ENCODE measurements at places on chromosomes 2 and 18.
A peak's percentile ranks its signal among the peaks of the same experiment; 100 is the strongest.

DNA sequence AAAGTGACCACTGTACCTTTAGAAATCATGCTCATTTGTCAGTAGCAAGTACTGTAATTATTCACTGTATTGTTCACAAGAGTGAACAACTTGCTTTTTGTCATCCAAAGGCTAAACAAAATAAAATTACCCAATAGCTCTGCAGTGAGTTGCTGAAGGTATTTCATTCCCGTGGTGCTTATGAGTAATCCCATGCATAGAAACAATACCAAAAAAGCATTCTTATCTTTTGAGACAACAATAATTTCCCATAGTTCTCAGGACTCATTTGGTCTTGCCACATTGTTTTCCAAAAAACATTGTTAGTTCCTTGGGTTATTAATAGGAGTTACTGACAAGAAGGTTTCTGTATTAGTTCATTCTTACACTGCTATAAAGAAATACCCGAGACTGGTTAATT lies 503.2 kb upstream of the FAM98A start:
- no peak for DNase-seq

DNA sequence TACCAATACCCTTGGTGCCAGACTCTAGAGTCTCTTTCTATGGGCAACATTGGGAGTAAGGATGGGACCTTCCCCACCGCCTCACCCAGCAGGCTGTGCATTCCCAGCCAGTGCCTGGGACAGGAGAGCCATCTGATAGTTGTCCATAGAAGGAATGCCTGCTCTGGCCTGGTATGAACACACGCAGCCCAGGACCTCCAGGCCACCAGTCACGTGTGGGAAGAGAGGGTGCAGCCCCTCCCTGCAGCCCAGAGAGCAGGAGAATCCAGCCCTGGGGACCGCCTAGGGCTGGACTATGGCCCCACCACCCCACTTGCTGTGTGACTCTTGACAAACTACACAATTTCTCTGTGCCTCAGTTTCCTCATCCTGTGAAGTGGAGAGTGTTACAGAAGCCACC lies 52.5 kb upstream of the ID2 start:
- peak; percentile 43 for DNase-seq

- no peak for DNase-seq
Observed at GRCh38 chr2:7011356-7012083, 94.3 kb downstream of the RNF144A start.

DNA sequence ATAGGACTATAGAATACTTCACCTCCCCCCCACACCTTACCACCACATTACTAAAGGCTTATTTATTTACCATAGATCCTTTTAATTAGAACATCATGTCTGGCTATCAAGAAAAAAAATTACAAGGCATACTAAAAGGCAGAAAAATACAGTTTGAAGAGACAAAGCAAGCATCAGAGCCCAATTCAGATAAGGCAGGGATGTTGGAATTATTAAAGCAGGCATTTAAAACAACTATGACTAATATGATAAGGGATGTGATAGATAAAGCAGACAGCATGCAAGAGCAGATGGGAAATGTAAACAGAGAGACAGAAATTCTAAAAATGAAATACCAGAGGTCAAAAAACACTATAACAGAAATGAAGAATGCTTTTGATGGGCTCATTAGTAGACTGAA lies 55.4 kb upstream of the SMIM21 start:
- DNase-seq = no peak

DNA sequence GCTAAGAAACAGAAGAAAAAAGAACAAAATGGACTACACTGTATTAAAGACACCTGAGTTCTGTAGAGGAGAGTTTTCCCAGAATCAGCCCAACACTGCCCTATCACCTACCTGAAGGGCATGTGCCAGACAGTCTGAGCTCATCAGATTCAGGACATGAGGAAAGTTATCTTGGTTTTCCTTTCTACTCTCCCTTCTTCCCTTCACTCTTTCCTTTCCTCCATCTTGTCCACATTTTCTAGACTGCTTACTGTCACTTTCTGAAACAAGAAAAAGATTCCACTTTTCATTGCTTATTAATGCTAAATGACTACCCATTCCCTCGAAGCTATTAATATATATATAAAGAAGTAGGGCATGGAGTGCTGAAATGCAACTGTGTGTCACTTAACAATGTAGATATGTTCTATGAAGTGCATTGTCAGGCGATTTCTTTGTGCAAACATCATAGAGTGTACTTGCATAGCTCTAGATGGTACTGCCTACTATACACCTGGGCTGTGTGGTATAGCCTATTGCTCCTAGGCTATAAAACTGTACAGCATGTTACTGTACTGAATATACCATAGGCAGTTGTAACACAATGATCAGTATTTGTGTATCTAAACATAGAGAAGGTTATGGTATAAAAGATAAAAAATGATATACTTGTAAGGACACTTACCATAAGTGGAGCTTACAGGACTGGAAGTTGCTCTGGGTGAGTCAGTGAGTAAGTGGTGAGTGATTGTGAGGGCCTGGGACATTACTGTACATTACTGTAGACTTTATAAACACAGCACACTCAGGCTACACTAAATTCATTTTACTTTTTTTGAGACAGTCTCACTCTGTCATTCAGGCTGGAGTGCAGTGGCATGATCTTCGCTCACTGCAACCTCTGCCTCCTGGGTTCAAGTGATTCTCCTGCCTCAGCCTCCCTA lies 145.5 kb upstream of the ITGA6 start:
- no peak for DNase-seq

- no peak for DNase-seq
Observed at GRCh38 chr2:166413255-166413654, 37.5 kb upstream of the SCN9A start.

DNA sequence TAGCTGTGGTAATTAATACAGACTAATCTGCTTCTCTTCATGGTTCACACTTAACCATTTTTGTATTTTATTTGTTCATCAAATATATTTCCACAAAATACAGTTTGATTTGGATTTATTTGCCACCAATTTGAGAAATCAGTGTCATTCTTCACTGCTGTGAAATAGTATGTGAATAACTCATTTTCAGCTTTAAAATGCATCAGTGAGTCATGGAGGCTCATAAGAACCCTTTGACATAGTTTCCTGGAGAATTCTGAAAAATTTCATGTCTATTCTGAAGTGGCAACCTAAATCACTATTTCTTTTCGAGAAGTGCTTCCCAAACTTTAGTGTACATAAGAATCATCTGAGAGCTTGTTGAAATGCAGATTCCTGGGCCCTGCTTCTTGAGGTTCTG lies 1026.7 kb upstream of the ACVR2A start:
- no peak for DNase-seq

DNA sequence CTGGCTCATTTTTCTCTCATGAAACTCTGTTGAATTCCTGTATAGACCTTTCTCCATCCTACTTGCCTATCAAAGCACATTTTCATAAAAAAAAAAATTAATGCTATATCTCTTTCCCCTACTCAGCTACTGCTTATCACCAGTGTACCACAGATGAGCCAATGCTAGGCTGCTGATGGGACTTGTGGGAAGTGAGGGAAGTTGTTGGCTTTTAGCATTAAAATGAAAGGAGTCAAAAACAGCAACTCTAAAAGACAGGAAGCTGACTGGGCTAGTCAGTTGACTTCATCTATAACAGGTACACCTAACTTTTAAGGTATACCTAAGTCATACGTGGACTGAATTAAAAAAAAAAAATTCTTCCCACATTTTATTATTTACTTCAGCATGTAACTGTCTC lies 102.1 kb downstream of the FAM117B start:
- no peak for DNase-seq

Data from mesenteric fat pad (tissue), 1 donor.